ENCODE measurements at places on chromosomes 2 and 18. TPM values are rescaled to one million over a fixed set of nuclear protein-coding genes. Genes with fewer than 3 reads are reported as not detected.

GRCh38 chr2:168712053-168712452 lies 90.4 kb upstream of the NOSTRIN start:
- no peak overlapping the region for H3K4me3 ChIP-seq
- DNase-seq, result no peak
- H3K4me1 ChIP-seq, result peaks cover 9% of the 10 kb centered on the region
- H3K27me3 ChIP-seq, result no peaks in the 10 kb centered on the region

DNA sequence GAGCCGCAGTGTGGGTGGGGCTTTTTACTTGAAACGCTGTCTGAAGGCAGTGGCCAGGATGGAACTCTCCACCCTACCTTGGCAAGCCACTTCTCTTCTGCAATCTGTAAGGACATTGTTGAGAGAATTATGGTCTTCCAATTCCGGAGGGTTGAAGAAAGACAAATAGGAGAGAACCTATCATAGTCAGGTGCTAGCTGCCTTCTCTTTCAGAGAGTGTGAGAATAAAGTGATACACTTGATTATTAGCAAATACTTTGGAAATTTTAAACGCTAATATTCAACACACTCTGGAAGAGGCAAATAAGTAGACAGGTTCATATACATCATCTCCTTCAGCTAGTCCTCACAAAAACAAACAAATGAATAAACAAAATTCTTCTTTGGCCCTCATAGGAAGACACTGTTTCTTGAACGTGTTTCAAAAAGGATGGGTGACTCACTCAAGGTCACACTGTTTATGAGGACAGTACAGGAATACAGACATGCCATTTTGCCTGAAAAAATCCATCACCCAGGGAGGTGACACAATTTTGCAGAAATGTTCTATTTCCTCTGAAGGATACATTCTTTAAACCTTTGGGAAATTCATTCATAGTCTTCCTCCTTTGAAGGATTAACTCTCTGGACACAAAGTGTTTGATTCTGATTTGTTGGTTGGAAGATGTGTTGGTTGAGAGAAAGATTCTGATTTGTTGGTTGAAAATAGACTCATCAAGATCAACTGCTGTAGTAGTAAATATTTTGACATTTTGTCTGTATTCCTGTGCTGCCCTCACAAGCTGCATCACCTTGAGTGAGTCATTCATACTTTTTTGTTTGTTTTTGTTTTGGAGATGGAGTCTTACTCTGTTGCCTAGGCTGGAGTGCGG lies 2.2 kb upstream of the IL1RN start:
- no peaks in the 10 kb centered on the region for H3K36me3 ChIP-seq
- no peak overlapping the region for H3K4me3 ChIP-seq
- H3K27ac ChIP-seq, result no peak overlapping the region

- no peak overlapping the region for H3K27ac ChIP-seq
- no peak for DNase-seq
- no peak overlapping the region for H3K4me3 ChIP-seq
- peaks cover 15% of the 10 kb centered on the region for H3K4me1 ChIP-seq
Observed at GRCh38 chr2:233022561-233022960, 9.5 kb upstream of the NGEF start.

GRCh38 chr2:157339965-157340655 lies 14.5 kb upstream of the ERMN start:
- peaks cover 3% of the 10 kb centered on the region for H3K4me1 ChIP-seq
- peaks cover 3% of the 10 kb centered on the region for H3K27me3 ChIP-seq
- no peak overlapping the region for H3K4me3 ChIP-seq
- no peak overlapping the region for H3K27ac ChIP-seq

GRCh38 chr2:237591141-237591881 lies 777 bp upstream of the RAB17 start:
- peak overlapping the region; percentile 49 for H3K27ac ChIP-seq
- H3K4me3 ChIP-seq, result peak overlapping the region; percentile 15
- H3K27me3 ChIP-seq, result no peaks in the 10 kb centered on the region
- H3K36me3 ChIP-seq, result no peaks in the 10 kb centered on the region
- peaks cover 42% of the 10 kb centered on the region for H3K4me1 ChIP-seq

DNA sequence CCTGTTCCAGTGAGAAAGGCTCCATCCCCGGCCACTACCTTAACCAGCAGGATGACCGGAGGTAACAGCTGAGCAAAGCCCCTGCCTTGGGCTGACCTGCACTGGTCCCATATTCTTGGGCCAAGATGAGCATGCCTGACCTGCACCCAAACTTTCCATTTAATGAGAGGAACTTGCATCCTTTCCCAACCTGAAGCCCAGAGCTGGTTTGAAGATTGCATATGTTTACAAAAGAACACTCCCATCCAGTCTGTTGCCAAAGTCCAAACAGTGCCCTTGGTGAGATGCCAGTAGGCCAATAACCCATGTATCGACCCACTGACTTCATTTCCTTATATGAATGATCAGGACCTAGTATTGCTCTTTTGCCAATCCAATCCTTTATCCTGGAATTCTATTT lies 5.5 kb upstream of the NPAS2 start:
- peaks cover 2% of the 10 kb centered on the region for H3K27me3 ChIP-seq
- peaks cover 30% of the 10 kb centered on the region for H3K4me1 ChIP-seq
- H3K4me3 ChIP-seq, result no peak overlapping the region
- H3K36me3 ChIP-seq, result peaks cover 4% of the 10 kb centered on the region
- DNase-seq, result no peak
- H3K27ac ChIP-seq, result no peak overlapping the region

DNA sequence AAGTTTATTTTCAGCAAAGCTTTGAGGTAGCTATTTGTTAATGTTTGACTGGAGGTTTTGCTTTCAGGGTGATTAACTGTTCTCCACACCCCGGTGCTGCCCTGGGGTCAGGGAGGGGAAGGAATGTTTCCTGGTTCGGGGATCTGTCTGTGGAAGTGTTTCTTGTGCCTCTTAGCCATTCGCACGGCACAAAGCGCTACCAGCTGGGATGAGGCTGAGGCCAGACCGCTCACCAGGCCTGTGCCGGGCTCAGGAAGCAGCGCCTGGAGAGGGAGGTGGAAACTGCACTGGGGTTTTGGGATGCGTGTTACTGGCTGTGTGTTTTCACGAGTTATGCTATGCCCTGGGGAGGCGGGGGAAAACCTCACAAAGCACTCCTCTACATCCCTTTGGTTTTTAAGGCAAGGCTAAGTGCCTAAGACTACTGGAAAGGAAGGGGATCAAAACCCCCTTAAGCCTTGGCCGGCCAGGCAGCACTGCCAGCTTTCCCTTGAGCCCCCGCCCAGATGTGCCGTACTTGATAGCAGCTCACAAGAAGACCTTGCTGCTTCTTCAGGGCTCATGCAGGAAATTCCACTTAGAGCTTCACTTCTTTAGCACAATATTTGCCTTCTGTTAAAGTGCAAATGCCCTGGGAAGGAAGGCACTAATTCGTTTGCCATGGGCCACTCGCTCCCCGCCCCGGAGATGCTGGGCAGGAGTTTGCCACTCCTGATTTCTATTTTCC lies 65.7 kb upstream of the CNGA3 start:
- peaks cover 12% of the 10 kb centered on the region for H3K4me1 ChIP-seq
- H3K4me3 ChIP-seq, result no peak overlapping the region
- peaks cover 7% of the 10 kb centered on the region for H3K27me3 ChIP-seq
- DNase-seq, result no peak
- H3K36me3 ChIP-seq, result peaks cover 1% of the 10 kb centered on the region

- no peaks in the 10 kb centered on the region for H3K27me3 ChIP-seq
- H3K36me3 ChIP-seq, result no peaks in the 10 kb centered on the region
- no peak overlapping the region for H3K4me3 ChIP-seq
- no peak for DNase-seq
Observed at GRCh38 chr2:172211512-172211911, 108.8 kb upstream of the DLX2 start.

GRCh38 chr18:65257149-65257548 lies 493.7 kb upstream of the CDH7 start:
- no peaks in the 10 kb centered on the region for H3K4me1 ChIP-seq
- H3K36me3 ChIP-seq, result no peaks in the 10 kb centered on the region
- H3K27me3 ChIP-seq, result peaks cover 2% of the 10 kb centered on the region
- no peak for DNase-seq
- no peak overlapping the region for H3K27ac ChIP-seq

- peaks cover 63% of the 10 kb centered on the region for H3K4me1 ChIP-seq
- H3K27me3 ChIP-seq, result no peaks in the 10 kb centered on the region
- peak overlapping the region; percentile 31 for H3K4me3 ChIP-seq
- peak overlapping the region; percentile 99 for H3K27ac ChIP-seq
- H3K36me3 ChIP-seq, result peaks cover 5% of the 10 kb centered on the region
- no peak for DNase-seq
Observed at GRCh38 chr18:45962866-45963265, 4.3 kb downstream of the EPG5 start.

GRCh38 chr2:183630964-183631363 lies 506.7 kb downstream of the NUP35 start:
- DNase-seq, result no peak
- H3K4me3 ChIP-seq, result no peak overlapping the region
- no peak overlapping the region for H3K27ac ChIP-seq
- H3K4me1 ChIP-seq, result no peaks in the 10 kb centered on the region
- H3K27me3 ChIP-seq, result peaks cover 12% of the 10 kb centered on the region

DNA sequence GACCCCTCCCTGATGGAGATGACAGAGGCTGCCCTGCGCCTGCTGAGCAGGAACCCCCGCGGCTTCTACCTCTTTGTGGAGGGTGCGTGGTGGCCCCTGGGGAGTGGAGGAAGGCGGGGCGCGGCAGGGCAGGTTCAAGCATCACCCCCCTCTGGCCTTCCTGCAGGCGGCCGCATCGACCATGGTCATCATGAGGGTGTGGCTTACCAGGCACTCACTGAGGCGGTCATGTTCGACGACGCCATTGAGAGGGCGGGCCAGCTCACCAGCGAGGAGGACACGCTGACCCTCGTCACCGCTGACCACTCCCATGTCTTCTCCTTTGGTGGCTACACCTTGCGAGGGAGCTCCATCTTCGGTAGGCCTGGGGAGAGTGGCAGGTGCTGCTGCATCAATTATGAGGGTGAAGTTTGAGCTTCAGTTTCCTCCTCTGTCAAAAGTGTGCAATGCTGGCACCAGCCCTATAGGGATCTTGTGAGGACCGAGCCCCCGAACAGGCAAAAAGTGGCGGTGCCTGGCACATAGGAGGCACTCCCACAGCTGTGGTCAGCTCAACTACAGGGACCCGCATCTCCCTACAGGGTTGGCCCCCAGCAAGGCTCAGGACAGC lies 2.2 kb downstream of the ALPI start:
- no peak overlapping the region for H3K27ac ChIP-seq
- H3K27me3 ChIP-seq, result peaks cover 14% of the 10 kb centered on the region
- no peaks in the 10 kb centered on the region for H3K36me3 ChIP-seq
- no peak overlapping the region for H3K4me3 ChIP-seq
- H3K4me1 ChIP-seq, result peaks cover 27% of the 10 kb centered on the region
- DNase-seq, result peak; percentile 84

DNA sequence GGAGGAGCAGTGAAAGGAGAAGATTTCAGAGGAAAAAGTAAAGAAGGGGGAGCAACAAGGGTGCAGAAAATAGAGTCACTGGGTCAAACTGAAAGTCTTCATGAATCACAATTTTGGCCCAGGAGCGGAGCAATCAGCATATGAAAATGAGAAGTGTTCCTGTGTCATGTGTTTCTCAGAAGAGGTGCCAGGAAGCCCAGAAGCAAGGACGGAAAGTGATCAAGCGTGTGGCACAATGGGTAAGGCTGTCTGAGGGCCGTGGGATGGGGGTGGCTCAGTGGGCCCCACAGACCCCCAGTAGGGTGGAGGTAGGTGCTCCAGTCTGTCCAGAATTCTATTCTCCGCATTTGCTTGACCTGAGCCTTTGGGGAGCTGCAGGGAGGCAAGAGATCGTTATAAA lies 44.2 kb downstream of the SP140 start:
- no peak overlapping the region for H3K27ac ChIP-seq
- H3K36me3 ChIP-seq, result peaks cover 4% of the 10 kb centered on the region
- DNase-seq, result no peak
- H3K4me1 ChIP-seq, result no peaks in the 10 kb centered on the region
- peaks cover 18% of the 10 kb centered on the region for H3K27me3 ChIP-seq

- H3K27me3 ChIP-seq, result no peaks in the 10 kb centered on the region
- H3K27ac ChIP-seq, result no peak overlapping the region
- DNase-seq, result no peak
- no peaks in the 10 kb centered on the region for H3K4me1 ChIP-seq
Observed at GRCh38 chr2:217305882-217306281, 446.0 kb upstream of the TNP1 start.

- no peak overlapping the region for H3K27ac ChIP-seq
- no peak for DNase-seq
- H3K36me3 ChIP-seq, result no peaks in the 10 kb centered on the region
- H3K27me3 ChIP-seq, result no peaks in the 10 kb centered on the region
- H3K4me1 ChIP-seq, result peaks cover 43% of the 10 kb centered on the region
- H3K4me3 ChIP-seq, result no peak overlapping the region
Observed at GRCh38 chr2:103176294-103176915, 414.6 kb downstream of the TMEM182 start.

- H3K4me1 ChIP-seq, result no peaks in the 10 kb centered on the region
- H3K27me3 ChIP-seq, result no peaks in the 10 kb centered on the region
- no peak overlapping the region for H3K4me3 ChIP-seq
- DNase-seq, result no peak
Observed at GRCh38 chr2:42879913-42880737, 87.7 kb upstream of the HAAO start.

GRCh38 chr2:19230626-19231025 lies 127.8 kb downstream of the OSR1 start:
- DNase-seq, result no peak
- peaks cover 9% of the 10 kb centered on the region for H3K4me1 ChIP-seq
- H3K36me3 ChIP-seq, result no peaks in the 10 kb centered on the region
- no peak overlapping the region for H3K4me3 ChIP-seq

DNA sequence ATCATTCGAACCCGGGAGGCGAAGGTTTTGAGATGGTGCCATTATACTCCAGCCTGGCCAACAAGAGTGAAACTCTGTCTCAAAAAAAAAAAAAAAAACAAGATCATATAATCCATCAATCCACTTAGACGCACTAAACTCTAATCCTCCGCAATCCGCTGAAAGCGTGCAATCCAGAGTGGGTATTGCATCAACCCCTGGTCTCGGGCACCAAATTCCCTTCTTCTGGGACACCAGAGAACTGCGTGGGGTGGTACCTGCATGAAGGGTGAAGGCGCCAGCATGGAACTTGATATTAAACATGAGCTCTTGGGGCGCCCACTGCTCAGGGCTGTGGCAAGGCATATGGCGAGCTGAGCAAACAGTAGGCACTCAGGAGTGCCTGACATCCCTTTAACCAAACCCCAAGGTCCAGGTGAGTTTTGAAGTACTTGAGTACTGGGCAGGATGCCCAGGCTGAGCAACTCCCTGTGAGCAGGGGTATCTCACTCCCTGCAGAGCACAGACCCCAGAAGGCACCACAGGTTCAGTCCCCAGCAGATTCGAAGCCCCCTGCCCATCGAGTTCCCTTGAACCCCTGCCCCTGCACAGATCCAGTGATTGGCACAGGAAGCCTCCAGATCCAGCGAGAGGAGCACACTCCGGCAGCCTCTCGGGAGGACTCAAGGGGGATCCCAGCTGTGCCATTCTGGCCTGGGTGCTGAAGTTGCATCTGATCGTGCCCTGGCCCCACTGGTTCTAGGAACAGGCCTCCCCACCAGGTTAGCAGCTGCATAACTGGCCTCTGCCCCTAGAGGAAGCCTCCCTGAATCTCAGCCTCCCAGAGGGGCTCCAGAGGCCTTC lies 8.0 kb downstream of the ALPI start:
- no peak for DNase-seq
- H3K27ac ChIP-seq, result no peak overlapping the region
- peaks cover 17% of the 10 kb centered on the region for H3K27me3 ChIP-seq
- no peak overlapping the region for H3K4me3 ChIP-seq

The TEX51 gene
- total RNA-seq, result not detected

The FSIP2 gene
- 1.7 TPM for total RNA-seq

The UGT1A3 gene
- total RNA-seq, result not detected

The GDF7 gene
- total RNA-seq, result 10.9 TPM

The MC5R gene
- total RNA-seq, result not detected

The SERPINB7 gene
- not detected for total RNA-seq

The ASPRV1 gene
- total RNA-seq, result 1.2 TPM

The TCF7L1 gene
- 35.0 TPM for total RNA-seq

The AFF3 gene
- total RNA-seq, result 113 TPM

The HOXD4 gene
- not detected for total RNA-seq

The MFSD2B gene
- not detected for total RNA-seq

The CD207 gene
- not detected for total RNA-seq

The DES gene
- total RNA-seq, result 0.70 TPM
